D341Med (cell line): ENCODE measurements at places on chromosomes 2 and 18.
A peak's percentile ranks its signal among the peaks of the same experiment; 100 is the strongest.

DNA sequence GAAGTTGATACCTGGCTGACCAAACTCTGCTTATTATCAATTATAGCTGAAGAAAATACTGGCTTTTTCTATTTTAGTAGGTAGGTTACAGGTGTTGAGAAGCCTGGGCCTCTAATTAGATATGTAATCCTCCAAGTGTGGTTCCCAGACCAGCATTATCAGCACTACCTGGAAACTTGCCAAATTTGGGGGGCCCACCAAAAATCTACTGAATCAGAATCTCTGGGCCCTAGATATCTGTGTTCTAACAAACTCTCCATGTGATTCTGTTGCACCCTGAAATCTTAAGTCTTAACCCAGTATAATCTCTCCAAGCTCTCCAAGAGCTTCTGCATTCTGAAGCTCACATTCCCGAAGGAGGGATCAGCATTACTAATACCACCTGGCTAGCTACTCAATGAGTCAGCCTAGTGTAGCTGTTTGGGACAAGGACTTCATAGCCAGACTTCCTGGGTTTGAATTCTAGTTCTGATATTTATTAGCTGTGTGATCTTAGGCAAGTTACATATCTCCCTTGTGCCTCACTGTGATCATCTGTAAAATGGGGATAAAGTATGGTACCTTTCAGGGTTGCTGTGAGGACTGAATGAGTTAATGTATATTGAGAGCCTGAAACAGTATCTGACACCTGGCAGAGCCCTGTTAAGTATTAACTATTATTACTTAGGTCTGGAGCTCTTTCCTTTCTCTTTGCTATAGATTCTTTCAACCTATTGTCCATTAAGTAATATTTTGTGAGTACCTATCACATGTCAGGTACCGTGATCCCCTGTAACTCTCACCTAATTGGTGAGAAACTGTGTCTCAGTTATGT, 94.1 kb upstream of the CD302 start:
- no peak for DNase-seq

DNA sequence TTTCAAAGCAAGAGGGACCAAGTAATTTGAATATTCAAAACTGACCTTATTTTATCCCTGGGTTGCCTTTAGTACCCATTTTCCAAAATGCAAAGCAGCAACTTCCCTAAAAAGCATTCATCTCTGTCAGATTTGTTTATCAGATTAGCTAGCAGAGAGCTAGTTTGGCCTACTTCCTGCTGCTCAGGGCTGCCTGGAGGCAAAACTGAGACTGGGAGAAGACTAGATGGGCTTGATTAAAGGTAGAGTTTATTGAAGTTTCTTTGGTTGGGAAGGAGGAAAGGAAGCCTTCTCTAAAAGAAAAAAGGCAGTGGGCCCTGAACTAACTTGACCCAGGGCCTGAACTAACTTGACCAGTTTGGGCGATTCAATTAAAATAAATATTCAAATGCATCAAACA, 426.1 kb upstream of the FAM98A start:
- DNase-seq = no peak

DNA sequence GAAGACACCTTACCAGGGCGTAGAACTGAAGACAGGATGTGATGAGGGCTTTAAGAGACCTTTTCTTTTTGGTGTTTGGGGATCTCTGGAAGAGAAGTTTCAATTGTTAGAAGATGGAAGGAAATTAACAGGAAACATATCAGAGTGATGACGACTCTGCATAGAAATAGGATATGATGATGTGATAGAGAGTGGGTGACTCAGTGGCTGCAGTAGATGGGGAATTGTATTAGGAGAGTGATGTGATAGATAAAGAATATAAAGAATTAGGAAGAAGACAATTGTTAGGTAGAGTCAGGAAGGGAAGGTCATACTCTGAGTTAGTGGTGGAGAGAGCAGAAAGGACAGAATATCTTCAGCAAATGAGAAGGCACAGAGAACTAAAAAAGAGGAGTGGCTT, 593.9 kb downstream of the NYAP2 start:
- no peak for DNase-seq

DNA sequence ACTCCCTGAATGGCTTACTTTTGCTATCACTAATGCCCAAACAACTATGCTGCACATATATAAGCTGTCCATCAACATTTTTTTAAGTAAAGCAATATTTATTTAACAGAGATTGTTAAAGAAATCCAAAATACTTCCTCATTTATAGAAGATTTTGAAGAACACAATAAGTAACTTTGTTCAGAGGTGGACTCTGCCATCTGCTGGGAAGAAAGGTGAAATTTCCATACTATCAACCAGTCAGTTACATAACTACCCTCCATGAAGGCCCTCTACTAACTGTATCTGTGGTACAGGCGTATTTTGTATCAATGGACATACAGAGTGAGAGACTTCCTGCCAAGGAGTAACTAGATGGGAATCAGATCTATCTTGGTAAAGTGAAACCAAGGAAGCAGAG, 106.0 kb downstream of the DTNB start:
- no peak for DNase-seq

GRCh38 chr2:219736209-219736608, 108.8 kb downstream of the SLC4A3 start:
- DNase-seq = peak; percentile 49

- no peak for DNase-seq
Observed at GRCh38 chr2:55156326-55156725, 75.8 kb downstream of the CLHC1 start.

- DNase-seq = no peak
Observed at GRCh38 chr2:230582851-230583283, 129.8 kb upstream of the CAB39 start.

DNA sequence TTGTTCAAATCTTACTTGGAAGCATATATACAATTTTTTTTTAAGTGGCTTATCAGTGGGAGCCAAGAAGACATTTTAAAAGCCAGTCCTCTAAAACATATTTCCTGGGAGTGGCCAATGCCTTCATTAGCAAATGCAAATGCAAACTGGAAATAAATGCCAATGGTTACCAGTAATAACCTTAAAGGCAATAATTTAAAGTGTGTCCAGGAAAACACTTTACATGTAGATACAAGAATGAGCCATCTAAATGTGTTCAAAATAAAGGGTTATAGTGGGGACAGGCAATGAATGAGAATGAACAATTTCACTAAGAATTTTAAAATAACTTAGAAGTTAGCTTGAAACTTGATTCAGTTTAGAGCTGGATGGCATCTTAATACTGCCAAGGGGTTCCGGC, 64.2 kb downstream of the FARSB start:
- no peak for DNase-seq

DNA sequence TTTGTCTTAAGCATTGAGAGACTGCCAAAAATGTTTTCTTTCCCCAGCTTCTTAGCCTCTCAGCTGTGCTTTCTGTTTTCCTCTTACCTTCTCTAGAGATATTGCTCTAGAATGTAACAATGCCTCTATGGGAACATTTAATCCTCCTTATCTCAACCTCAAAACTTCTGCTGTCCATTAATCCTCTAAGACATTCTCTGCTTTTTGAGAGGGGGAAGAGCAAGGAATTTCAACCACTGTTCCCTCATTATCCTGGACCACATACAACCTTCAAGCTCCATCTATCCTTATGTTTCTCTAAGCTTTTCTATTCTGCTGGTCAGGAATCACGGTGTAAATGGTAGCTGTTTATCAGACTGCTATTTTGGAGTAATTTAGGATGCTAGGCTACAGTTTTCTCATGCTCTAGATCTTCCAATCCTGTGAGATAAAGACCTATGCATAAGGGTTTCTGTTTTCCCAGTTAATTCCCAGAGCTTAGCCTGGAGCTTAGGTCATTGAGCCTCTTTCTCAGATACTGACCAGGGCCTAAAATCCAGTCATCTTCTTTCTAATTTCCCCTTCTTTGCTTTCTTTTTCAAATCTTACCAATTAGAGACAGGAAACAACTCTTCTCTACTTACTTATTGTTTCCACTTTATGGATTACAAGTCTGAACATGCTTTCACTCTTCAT, 282.0 kb downstream of the CALCRL start:
- no peak for DNase-seq

GRCh38 chr2:6750411-6751158, 115.1 kb downstream of the CMPK2 start:
- DNase-seq = no peak

DNA sequence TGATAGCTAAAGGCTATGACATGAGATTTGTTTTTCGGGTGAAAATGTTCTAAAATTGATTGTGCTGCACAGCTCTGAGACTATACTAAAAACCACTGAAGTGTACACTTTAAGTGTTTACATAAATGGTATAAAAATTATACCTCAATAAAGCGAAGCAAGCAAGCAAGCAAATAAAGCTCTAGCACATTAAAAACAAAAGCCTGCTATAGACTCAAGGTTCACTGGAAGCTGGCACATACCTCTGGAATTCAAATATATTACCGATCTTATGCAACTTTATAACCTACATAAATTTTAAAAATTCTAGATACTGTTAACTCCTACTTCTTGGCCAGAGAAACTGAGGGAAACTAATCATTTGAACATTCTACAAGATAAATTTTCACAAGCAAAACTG, 20.1 kb downstream of the PELI1 start:
- no peak for DNase-seq
